ENCODE measurements at places on chromosomes 1 and 21. TPM values are rescaled to one million over a fixed set of nuclear protein-coding genes. Genes with fewer than 3 reads are reported as not detected.

Gene LAMC1
- total RNA-seq: 273 TPM

DNA sequence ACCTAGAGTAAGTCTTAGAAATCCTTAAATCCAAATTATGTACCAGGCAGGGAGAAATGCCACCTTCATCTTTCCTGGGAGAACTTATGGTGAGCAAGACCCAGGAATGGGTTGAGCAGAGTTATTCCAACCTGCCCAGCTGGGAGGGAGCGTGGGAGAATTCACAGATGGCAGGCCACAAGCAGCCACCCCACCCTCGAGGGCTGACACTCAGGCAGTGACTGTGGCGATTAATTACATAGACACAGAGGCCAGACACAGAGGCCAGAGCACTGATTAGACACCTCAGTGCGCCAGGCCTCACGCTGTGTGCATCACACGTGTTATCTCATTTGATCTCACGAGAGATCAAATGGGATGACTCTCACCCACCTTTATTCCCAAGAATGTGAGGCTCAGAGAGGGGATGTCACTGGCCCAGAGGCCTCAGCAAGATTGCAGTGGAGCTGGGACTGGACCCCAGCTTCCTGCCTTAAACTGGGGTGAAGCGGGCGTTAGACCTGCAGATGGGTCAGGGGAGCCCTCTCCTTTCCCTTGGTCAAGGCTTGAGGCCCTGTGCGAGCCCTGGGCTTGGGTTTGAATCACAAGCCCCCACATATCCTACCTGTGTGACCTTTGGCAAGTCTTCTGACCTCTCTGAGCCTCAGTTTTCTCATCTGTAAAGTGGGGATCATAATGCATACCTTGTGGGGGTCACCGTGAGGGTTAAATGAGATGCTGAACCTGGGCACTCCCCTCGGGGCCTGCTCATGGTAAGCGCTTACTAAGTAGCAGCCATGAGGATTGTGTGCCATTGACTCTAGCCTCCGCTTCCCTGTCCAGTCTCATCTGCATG lies 28.8 kb upstream of the PADI4 start:
- H3K36me3 ChIP-seq: no peaks in the 10 kb centered on the region
- no peak for DNase-seq
- no peak overlapping the region for H3K27ac ChIP-seq
- no peaks in the 10 kb centered on the region for H3K4me1 ChIP-seq

DNA sequence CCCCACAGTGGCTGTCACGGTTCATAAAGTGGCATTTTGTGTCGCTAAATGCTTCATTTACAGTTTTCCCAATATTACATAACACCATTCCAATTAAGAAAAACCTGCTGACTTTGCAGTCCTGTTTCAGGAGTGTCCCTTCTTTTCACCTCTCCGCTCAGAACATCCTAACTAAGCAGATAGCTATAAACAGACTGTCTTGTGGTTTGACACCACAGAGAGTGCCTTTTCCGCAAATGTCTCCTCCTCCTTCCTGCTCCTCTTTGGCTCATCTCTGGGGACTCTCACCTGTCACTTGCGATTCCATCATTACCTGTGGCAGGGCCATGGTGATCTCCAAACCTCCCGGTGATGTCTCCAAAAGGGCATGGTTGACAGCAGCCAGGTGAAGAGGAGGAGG lies 119.0 kb downstream of the CNIH3 start:
- no peak overlapping the region for H3K27ac ChIP-seq
- no peaks in the 10 kb centered on the region for H3K4me1 ChIP-seq
- no peaks in the 10 kb centered on the region for H3K27me3 ChIP-seq
- no peaks in the 10 kb centered on the region for H3K36me3 ChIP-seq

DNA sequence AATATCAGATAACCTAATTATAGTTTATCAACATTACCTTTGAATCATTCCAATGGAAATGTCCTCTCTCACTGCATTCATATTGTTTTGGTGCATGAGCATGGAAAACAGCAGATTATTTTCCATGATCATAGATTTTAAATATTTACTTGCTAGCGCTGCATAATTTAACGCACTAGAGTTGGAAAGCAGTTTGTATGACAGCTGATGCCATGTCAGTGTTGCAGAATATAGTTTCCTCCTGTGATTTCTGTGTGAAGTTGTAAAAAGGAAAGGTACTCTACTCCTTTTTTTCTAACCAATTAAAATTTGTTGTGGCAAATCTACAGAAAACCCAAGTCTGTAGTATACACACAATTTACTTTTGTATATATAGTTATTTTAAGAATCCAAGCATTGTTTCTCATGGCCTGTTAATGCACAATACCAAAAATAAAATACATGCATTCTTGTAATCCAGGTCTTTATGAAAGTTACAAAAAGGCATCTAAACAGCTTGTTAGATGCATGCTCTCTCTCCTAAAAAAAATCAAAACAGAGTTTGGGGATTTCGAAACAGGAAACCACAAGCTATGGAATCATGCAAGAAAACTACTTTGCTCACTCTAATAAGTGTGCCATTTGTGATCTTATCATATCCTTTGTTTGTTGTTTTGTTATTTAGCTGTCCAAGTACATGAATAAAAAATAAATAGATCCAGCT lies 1.9 kb upstream of the ATG4C start:
- no peak overlapping the region for H3K4me3 ChIP-seq
- no peaks in the 10 kb centered on the region for H3K27me3 ChIP-seq
- H3K4me1 ChIP-seq: peaks cover 15% of the 10 kb centered on the region
- no peak overlapping the region for H3K27ac ChIP-seq
- no peaks in the 10 kb centered on the region for H3K36me3 ChIP-seq

DNA sequence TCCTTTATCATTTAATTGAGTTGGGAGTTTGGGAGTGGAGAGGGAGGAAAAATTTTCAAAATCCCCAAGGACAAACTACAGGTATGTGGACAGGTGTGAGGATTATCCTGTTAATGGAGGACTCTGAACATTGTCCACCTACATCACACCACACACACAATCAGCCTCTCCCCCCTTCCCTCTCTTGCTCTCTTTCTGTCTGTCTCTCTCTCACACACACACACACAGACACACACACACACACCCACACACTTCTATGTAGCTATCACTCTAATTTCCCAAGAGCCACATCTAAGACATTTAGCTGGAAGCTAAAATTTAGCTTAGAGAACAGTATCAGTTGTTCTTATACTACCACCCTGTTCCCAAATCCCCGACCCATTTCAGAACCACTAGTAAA lies 1.5 kb downstream of the S100A8 start:
- no peak overlapping the region for H3K27ac ChIP-seq
- no peak overlapping the region for H3K4me3 ChIP-seq

Gene TRIM58
- total RNA-seq: 0.14 TPM

Gene IL22RA1
- 0.21 TPM for total RNA-seq

Gene PROK1
- total RNA-seq: 0.27 TPM

- DNase-seq: no peak
- no peaks in the 10 kb centered on the region for H3K27me3 ChIP-seq
- H3K27ac ChIP-seq: no peak overlapping the region
- H3K36me3 ChIP-seq: no peaks in the 10 kb centered on the region
- no peak overlapping the region for H3K4me3 ChIP-seq
These were observed 23.8 kb upstream of the APP start for GRCh38 chr21:26194326-26194725.

GRCh38 chr1:44029260-44029910 lies 1.9 kb downstream of the SLC6A9 start:
- no peaks in the 10 kb centered on the region for H3K27me3 ChIP-seq
- H3K4me3 ChIP-seq: peak overlapping the region; percentile 98
- no peaks in the 10 kb centered on the region for H3K36me3 ChIP-seq
- H3K4me1 ChIP-seq: peaks cover 20% of the 10 kb centered on the region
- DNase-seq: no peak

Gene FCAMR
- not detected for total RNA-seq

DNA sequence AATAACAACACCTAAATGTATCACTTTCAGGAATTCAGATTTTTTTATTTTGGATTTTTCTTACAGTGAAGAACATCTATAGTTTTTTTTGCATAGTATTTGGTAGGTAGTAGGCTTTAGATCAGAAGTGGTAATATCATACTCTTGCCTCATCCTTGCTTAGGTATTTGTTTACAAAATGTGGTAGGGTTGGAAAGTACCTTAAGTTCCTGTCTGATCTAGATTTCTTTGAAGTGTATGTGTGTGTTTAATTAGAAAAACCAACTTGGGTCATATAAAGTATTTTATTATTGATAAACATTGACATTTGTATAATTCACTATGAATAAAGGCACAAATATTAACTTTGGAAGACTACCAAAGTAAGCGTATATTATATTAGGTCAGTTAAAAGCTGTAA lies 85.3 kb upstream of the GPR88 start:
- H3K27ac ChIP-seq: no peak overlapping the region
- no peak for DNase-seq
- no peaks in the 10 kb centered on the region for H3K27me3 ChIP-seq
- no peaks in the 10 kb centered on the region for H3K4me1 ChIP-seq
- no peaks in the 10 kb centered on the region for H3K36me3 ChIP-seq
- no peak overlapping the region for H3K4me3 ChIP-seq

GRCh38 chr1:1947493-1947892 lies 28.4 kb upstream of the TMEM52 start:
- DNase-seq: no peak
- H3K4me1 ChIP-seq: peaks cover 7% of the 10 kb centered on the region
- H3K27me3 ChIP-seq: no peaks in the 10 kb centered on the region
- no peak overlapping the region for H3K4me3 ChIP-seq
- H3K27ac ChIP-seq: no peak overlapping the region
- no peaks in the 10 kb centered on the region for H3K36me3 ChIP-seq

DNA sequence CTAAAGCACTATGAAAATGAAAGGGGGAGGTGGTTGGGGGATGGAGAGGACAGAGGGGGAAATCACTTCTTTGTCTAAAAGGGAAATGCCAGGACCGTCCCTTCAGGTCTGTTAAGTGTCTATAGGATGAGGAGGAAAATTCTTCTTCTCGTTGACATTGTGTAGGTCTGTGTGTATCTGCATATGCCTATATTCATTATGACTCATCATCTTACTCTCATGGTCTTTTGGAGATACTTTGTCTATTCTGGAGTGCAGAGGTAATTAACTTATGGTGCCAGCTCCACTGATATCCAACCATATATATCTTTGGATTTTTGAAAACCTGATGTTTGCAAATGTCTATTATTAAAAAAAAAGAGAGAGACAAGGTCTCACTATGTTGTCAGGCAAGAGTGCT lies 143.7 kb downstream of the PBX1 start:
- H3K4me3 ChIP-seq: no peak overlapping the region
- H3K27ac ChIP-seq: no peak overlapping the region
- no peak for DNase-seq
- H3K4me1 ChIP-seq: peaks cover 39% of the 10 kb centered on the region

- H3K27me3 ChIP-seq: no peaks in the 10 kb centered on the region
- peak overlapping the region; percentile 62 for H3K27ac ChIP-seq
- no peak for DNase-seq
These were observed 34.8 kb upstream of the PRELP start for GRCh38 chr1:203440771-203441170.

Gene ADORA3
- total RNA-seq: 29.5 TPM

Gene CBR3
- 27.6 TPM for total RNA-seq

- H3K4me1 ChIP-seq: no peaks in the 10 kb centered on the region
- no peak overlapping the region for H3K27ac ChIP-seq
- no peak overlapping the region for H3K4me3 ChIP-seq
- no peaks in the 10 kb centered on the region for H3K27me3 ChIP-seq
These were observed 3.1 kb upstream of the HMGCS2 start for GRCh38 chr1:119771770-119772169.

GRCh38 chr1:29264773-29265389 lies 28.6 kb downstream of the PTPRU start:
- H3K4me3 ChIP-seq: no peak overlapping the region
- H3K36me3 ChIP-seq: no peaks in the 10 kb centered on the region
- H3K27me3 ChIP-seq: no peaks in the 10 kb centered on the region
- no peak overlapping the region for H3K27ac ChIP-seq

DNA sequence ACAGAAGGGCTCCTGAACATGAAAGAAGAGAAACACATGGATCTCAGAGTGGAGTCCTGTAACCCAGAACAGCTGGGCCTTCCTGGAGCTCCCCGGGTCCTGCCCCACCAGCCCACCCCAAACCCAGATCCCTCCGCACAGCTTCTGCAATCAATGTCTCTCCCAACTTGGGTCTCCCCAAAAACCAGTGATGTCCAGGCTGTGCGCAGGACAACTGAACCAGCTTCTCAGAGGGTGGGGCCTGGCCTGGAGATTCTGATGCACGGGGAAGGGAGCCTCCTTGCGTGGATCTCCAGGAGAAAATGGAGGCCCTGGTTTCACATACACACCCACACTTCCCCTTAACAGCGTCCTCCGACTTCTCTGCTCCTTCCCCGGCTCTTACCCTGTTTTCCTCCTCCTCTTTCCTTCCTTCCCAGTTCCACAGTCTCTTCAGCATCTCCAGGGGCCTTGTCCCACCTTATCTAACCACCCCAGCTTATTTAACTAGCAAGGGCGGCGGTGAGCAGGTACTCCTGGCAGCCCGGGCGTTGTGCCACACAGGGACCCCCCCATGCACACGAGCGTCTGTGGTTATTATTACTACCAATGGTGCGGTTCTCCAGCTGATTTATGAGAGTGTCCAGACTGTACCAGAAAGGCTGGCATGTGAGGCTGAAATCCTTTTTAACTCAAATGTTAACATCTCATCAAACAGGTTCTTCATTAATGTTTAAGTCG lies 11.2 kb upstream of the MX2 start:
- no peak overlapping the region for H3K4me3 ChIP-seq
- no peaks in the 10 kb centered on the region for H3K27me3 ChIP-seq
- no peaks in the 10 kb centered on the region for H3K36me3 ChIP-seq
- DNase-seq: no peak

DNA sequence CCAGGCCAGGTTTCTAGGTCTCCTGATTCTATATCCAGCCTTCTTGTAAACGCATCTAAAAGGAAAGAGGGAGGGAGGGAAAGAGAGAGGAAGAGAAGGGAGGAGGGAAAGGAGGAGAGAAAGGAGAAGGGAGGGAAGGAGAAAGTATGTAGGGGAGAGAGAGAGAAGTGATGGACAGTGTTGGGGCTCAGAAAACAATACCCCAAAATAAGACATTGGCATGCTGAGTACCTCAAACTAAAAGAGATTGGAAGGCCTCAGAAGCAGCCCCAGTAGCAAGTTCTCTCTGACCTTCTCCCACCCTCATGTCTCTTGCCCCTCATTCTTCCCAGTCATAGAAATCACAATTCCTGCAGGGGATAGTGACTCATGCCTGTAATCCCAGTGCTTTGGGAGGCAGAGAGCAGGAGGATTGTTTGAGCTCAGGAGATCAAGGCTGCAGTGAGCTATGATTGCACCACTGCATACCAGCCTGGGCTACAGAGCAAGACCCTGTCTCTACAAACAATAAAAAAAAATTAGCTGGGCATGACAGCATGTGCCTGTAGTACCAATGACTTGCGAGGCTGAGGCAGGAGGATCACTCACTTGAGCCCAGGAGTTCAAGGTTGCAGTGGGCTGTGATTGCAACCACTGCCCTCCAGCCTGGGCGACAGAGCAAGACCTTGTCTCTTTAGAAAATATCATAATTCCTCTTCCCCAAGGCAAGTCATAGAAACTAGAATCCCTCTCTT lies 51.2 kb downstream of the DNTTIP2 start:
- no peak for DNase-seq
- no peak overlapping the region for H3K27ac ChIP-seq
- H3K27me3 ChIP-seq: no peaks in the 10 kb centered on the region
- H3K4me1 ChIP-seq: no peaks in the 10 kb centered on the region
- H3K4me3 ChIP-seq: no peak overlapping the region

Measured in thoracic aorta (tissue), 2 donors.